ENCODE measurements at places on chromosomes 16 and 17.

DNA sequence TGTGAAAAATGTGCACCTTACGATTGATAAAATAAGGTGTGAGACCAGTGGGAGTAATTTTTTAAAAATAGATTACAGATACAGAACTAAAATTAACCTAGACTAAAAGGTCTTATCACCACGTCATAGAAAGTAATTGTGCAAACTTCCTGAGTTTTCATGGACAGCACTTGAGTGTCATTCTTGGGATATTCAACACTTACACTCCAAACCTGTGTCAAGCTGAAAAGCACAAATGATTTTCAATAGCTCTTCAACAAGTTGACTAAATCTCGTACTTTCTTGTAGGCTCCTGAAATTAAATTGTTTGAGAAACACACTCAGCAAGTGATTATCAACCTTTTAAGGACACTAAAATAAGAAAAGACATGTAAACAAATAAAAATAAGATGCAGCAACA, 20.5 kb downstream of the BRCA1 start:
- DNase-seq = no peak

DNA sequence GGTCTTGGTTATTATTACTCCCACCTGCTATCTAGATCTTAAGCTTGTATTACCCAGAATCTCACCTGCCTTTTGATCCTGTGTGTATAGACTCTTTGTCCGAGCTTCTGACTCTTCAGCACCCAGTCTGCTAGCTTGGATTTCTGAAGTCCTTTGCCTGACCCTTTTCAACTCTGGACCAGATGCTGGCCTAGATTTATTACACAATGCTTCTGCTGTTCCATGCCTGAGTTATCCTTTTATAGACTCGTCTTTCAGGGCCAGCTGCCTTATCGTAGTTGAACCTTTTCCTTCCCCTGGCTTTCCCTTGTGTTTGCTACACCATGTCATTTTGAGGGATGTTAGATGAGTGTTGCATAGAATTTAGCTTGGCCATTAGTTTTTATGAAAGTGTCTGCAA, 32.6 kb downstream of the RHOT1 start:
- DNase-seq = no peak

GRCh38 chr16:57503366-57503765, 17.1 kb upstream of the DOK4 start:
- DNase-seq = no peak

DNA sequence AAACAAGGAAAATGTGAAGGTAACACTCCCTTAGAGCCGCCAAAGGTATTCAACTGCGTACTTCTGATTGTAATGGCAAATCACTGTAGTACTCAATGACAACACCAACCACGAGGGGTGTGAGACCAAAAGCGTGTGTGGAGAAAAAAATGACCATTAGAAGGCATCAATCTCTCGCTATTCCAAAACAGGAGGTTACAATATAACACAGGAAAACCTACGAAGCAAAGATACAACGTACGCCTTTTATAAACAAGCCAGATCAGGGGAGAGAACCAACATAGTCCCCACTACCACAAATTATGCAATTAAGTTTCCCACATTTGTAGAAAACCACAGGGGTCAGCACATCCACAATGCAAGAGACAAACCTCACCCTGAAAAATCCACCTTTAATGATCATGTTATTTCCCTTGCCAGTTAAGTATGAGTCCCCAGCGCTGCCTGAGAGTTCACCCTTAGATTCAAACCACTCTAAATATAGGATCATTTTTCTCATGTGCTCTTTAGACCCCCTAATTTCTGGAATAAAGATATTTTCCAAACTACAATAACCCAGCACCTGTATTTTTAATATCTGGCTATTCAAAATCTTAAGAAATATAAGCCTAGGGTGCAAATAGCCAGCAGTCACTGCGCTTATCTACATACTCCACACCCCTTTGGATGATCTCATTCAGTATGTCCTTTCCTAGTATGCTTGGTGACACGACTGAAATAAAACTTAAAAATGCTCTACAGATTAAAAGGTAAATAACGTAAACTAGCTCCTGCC, 12.4 kb downstream of the TEX14 start:
- no peak for DNase-seq

DNA sequence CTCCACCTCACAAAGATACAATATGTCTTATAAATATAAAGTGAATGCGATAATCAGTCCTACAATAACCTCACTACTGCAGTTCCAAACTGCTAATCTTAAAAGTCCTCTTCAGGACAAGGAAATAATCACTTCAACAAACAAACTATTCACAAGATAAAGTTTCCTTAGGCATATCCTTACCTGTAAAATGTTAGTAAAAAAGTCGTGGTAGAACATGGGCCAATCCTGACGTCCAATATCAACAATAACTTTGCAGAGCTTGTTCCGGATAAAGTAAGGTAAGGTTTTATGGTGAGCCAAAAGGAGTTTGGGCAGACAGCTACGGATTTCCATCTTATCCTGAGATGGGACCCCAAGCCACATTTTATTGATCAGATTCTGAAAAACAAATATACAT, 36.0 kb downstream of the XPO6 start:
- DNase-seq = no peak

DNA sequence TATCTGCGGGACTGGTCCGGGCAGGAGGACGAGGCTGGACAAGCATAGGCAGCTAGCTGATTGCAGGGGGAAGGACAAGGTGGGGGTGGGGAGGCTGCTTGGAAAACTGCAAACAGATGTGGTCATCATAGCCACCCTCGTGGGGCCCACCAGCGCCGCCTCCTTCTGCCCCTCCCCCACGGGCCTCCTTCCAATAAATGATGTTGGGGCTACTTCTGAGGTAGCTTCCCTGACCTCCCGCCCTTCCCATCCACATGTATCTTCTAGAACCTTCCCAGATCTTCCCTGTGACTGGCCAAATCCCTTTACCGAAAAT, 12.3 kb upstream of the CDC42EP4 start:
- peak; percentile 68 for DNase-seq

- no peak for DNase-seq
Observed at GRCh38 chr16:88759245-88759975, 25.6 kb downstream of the PIEZO1 start.

DNA sequence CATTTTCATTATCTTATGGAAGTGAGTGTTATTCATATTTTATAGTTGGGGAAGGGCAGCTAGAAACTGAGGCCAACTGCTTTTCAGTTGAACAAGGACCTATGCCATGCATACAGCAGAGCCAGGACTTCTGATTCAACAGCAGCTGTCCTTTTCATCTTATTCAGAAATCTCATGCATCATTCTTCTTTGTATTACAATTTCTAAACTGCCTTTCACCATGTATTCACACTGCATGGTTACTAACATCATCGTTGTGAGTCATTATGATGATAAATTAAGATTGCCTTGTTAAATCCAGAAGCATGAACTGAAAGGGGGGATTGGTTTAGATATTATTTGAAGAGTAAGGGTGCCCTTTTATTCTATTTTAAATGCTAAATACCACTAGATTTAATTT, 1470.1 kb upstream of the GOT2 start:
- DNase-seq = no peak

DNA sequence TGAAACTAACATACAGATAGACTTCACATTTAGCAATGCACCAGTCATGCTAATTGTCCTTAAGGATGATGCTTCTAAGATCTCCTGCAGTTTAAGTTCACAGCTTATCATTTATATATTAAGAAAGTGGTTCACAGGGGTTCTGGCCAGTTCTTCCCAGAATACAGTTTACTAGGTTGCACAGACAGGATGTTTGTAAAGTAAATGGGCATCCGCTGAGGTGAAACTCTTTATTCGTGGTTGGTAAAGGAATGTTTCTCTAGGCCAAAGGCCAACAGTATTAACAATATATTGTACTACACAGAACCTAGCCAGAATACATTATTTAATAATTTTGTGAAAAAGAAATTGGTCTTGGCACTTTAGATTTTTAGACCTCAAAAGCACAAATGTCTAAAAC, 1427.3 kb downstream of the CDH8 start:
- DNase-seq = no peak

GRCh38 chr16:86725401-86725800, 147.1 kb downstream of the FOXL1 start:
- no peak for DNase-seq

- no peak for DNase-seq
Observed at GRCh38 chr17:11922638-11923037, 74.6 kb downstream of the ZNF18 start.

DNA sequence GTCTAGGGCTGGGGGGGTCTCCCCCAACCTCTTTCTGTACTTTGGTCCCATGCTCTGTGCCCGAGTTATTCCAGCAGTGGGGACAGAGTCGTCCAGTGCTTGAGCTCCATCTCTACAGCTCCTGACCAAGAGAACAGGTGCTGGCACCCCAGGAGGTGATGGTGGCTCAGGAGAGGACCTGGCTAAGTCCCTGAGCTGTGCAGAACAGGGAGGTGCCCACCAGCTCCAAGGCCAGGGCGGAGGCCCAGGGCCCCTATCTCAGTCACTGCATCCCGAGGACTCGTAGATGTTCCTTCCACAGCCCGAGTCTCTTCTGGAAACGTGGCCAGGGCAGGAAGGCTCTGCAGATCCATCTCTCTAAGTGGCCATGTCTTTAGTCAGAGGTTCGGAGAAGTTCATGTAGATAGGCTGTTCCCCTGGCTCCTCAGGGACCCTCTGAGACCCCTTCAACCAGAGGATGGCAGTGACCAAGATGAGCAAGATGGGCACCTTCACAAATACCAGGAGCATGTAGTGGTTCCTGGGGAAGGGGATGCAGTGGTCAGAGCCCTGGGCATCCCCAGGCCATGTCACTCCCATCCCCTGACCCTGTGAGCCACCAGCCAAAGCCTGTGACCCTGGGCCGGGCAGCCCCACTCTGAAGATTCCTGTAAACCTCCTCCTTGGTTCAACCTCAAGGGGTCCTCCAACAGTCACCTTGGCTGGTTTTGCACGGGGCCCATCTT, 8.7 kb downstream of the CD300LB start:
- DNase-seq = no peak

- DNase-seq = peak; percentile 84
Observed at GRCh38 chr16:84505249-84506187, 1.1 kb upstream of the MEAK7 start.

GRCh38 chr16:58037365-58038057, 12.0 kb downstream of the MMP15 start:
- DNase-seq = peak; percentile 79

GRCh38 chr16:67296420-67296819, 17.1 kb downstream of the PLEKHG4 start:
- DNase-seq = no peak

- no peak for DNase-seq
Observed at GRCh38 chr16:66360624-66361324, 5.7 kb upstream of the CDH5 start.

- no peak for DNase-seq
Observed at GRCh38 chr16:72876981-72877373, 171.0 kb downstream of the ZFHX3 start.

- no peak for DNase-seq
Observed at GRCh38 chr17:58153046-58153445, 4.9 kb downstream of the OR4D1 start.

DNA sequence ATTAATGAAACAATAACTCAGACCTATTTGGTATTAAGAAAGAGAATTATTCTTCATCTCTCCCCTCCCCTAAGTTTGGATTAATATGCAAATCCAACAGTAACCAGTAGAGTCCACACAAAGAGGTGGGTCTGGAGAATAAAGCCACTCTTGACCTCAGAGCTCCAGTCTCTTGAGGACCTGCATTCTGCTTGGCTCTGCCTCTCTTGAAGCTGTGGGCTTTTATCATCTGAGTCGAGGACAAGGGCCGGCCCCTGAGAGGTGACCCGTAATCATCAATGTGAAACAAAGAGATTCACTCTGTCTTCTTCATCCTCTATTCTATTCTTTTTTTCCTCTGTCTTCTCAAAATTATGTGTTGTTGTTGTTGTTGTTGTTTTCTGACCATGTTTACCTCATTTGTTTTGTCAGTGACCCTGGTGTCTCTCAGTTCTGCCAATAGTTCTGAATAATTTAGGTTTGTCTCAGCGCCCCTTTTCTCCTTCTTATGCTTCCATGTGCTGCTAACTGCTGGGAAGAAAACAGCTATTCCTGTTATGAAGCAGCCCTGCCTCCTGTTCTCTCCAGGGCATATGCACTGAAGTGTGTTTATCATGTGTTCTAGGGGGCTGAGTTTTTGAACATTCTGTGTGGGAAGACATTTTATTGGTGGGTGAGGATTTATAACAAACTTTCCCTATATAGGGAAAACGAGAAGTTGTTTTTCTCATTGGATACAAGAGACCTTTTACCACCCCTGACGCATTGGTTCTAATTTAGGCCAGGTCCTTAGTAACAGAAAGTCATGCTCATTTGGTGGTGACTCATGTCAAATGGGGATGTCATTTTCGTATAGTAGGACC, 135.8 kb downstream of the TRIM37 start:
- no peak for DNase-seq

DNA sequence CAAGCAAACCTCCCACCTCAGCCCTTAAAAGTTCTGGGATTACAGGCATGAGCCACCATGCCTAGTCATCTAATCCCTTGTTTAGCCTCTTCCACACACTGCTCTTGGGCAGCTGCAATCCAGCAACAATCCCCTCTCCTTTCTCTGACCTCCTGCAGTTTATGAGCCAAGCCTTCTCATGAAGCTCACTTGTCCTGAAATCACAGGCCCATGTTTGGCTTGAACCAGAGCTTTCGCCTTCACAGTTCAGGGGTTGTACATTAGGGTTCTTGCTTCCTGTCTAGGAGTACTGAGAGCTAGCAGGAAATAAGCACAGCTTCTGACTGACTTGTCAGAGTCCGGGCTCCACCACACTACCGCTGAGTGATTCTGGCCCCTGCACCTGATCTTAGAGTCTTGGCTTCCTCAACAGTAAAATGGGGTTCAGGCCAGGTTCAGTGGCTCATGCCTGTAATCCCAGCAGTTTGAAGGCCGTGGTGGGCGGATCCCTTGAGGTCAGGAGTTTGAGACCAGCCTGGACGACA, 16.3 kb downstream of the ERAL1 start:
- DNase-seq = no peak

Measured in chondrocyte (in vitro differentiated cells).